ENCODE measurements at places on chromosomes 4 and X.
A peak's percentile ranks its signal among the peaks of the same experiment; 100 is the strongest.

DNA sequence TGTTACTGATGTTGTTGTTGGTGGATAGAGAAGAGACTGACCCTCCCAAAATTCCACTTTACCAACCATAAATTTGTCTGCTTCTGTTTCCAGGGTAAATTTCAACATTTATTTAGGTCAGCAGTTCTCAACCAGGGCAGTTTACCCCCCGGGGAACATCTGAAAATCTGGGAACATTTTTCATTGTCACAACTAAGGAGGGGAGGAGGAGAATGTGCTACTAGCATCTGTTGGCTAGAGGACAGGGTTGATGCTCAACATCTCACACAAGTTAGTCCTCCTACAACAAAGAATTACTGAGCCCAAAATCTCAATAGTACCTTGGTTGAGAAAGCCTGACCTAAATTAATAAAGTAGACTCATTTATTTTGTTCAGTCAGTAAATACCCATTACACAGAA lies 25.7 kb downstream of the KCTD8 start:
- DNase-seq, result no peak

GRCh38 chrX:119130911-119131310 lies 3.3 kb upstream of the KIAA1210 start:
- DNase-seq, result no peak

DNA sequence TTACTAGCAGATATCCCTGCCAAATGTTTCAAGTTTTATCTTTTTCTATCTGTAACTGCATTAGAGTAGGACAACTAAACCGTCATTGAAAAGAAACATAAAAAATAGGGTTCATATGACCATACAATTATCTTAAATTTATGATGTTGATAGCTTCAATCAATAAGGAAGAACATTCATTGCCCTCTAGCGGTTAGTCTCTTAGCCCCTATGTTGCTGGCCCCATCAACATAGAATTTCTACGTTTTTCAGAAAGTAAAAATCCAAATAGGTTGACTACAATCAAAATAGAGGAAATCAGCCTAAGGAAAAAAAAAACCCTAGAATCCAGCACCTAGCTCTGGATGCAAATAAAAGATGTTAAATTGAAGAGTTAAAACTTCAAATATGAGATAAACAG lies 225.1 kb upstream of the ITM2A start:
- DNase-seq, result no peak

- peak; percentile 11 for DNase-seq
Measured at GRCh38 chr4:158253350-158253980, 43.2 kb downstream of the TMEM144 start.

DNA sequence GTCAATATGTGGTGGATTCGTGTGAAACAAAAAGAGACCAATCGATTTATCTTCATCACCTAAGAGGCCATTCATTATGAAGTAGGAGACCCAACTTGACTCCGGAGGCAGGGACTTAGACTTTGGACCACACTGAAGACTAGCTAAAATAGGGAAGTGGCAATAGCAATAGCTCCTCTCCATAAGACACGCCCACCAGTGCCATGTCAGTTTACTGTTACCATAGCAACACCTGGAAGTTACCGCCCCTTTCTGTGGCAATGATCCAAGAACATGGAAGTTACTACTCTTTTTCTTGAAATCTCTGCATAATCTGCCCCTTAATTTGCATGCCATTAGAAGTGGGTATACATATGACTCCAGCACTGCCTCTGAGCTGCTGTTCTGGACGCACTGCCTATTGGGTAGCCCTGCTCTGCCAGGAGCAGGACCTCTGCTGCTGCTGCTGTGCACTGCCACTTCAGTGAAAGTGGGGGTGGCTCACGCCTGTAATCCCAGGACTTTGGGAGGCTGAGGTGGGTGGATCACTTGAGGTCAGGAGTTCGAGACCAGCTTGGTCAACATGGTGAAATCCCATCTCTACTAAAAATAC lies 163.2 kb downstream of the PRKX start:
- DNase-seq, result no peak

- no peak for DNase-seq
Measured at GRCh38 chrX:131723646-131724045, 179.8 kb downstream of the OR13H1 start.

Data from activated CD4-positive, alpha-beta T cell treated with anti-CD3 and anti-CD28 coated beads, Interleukin-2, amount 50 U/mL, for 4 hours (primary cell).